ENCODE measurements at places on chromosomes 13 and 19.
A peak's percentile ranks its signal among the peaks of the same experiment; 100 is the strongest.

- no peak for DNase-seq
Observed at GRCh38 chr13:77470986-77471385, 64.5 kb upstream of the SCEL start.

GRCh38 chr13:20505405-20506366 is 20.0 kb downstream of the CRYL1 start:
- no peak for DNase-seq

- DNase-seq: no peak
Observed at GRCh38 chr19:5489551-5489950, 34.3 kb downstream of the ZNRF4 start.

GRCh38 chr13:111533900-111534683 is 213.7 kb downstream of the TEX29 start:
- DNase-seq: no peak

DNA sequence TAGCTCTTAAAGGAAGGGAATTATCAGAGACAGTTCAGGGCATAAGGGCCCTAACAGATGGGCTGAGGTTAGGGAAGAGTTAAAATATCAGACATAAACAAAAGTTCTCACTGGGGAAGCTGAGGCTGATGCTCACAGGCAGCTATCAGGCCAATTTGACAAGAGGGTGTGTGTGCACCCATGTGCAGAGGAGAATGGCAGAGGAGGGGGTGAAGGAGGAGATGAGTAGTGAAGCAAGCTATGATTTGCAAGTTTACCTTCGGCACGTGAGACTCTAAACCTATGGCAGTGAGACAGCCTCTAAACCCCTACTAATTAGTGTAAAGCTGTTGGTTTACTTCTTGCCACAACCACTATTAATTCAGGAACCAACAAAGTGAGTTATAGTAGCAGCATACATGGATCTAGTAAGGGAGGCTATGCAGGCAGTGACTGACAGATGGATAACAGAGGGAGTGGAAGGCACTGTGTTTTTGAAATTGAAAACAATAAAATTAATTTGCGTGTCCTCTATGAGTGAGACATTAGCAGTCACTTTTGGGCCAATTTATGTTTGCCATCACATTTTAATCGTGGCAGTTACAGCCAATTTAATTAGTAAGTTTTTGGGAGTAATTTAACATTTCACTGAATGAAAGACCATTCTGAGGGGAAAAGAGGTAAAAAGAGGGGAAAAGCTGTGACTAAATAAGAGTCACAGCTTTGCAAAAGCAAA is 99.6 kb upstream of the HTR2A start:
- DNase-seq: no peak

DNA sequence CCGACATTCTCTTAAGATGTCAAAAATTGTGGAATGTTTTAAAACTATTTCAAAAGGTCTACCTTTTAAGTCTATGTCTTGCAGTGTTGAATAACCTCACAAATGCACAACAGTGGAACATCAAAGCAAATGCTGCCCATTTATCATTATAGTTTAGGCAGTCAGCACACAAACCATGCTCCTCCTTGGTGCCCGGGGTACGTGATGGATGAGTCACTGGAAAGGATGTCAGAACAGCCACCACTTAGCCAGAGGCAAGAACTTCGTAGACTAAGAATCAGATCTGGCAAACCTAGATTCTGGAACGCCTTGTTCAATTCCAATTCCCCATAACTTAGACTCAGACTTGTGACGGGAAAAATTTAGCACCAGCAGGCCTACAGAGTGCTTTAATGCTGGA is 343.6 kb downstream of the FGF9 start:
- no peak for DNase-seq

GRCh38 chr13:103067751-103068555 is 1.7 kb upstream of the SLC10A2 start:
- DNase-seq: no peak

- DNase-seq: no peak
Observed at GRCh38 chr13:51885651-51886050, 23.9 kb downstream of the CCDC70 start.

GRCh38 chr19:49911381-49912145 is 14.9 kb upstream of the IL4I1 start:
- DNase-seq: peak; percentile 68

DNA sequence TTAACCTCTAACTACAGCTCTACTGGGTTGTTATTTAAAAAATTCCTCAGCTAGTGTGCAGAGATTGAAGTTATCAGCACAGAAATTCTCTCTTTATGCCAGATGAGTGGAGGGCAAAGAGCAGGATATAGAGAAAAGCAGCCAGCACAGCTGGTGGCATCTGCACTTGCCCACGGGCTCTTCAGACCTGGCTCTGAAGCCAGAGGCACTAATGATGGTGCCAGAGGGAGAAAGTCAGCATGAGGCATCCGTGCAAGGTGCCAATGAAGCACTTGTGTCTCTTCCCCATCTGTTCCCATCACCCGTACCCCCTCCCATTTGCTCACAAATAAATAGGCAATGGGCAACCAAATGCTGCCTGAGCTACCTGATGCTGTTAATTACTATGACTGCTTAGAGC is 138.9 kb downstream of the OLFM4 start:
- DNase-seq: no peak

DNA sequence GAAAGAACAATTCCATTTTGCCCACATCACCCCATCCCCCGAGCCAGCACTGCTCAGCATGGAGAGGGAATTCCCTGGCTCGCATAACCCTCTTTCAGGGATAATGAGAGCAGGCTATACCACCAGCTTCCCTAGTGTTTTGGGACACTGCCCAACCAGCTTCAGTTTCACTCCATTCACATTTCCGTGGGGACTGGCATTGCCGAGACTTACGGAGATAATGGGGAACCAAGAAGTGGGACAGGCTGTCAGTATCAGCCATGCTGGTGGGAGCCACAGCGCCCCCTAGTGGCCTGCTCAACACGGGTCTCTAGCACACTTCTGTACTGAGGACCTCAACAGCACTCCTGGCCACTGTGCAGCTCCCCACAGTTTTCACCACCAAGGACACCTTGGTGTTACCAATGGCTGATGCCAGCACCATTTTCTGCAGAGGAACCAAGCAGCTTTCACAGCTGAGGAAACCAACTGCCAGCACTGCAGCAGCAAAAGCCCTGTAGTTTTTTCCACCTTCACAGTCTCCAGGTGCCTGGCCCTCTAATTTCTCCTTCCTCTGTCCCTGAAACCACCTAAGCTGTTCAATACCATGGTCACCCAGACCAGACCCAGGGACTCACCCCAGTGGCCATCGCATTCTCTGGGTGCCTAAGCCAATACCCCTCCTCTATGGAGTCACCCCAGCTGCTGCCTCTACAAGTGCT is 23.7 kb downstream of the SLC6A16 start:
- no peak for DNase-seq

DNA sequence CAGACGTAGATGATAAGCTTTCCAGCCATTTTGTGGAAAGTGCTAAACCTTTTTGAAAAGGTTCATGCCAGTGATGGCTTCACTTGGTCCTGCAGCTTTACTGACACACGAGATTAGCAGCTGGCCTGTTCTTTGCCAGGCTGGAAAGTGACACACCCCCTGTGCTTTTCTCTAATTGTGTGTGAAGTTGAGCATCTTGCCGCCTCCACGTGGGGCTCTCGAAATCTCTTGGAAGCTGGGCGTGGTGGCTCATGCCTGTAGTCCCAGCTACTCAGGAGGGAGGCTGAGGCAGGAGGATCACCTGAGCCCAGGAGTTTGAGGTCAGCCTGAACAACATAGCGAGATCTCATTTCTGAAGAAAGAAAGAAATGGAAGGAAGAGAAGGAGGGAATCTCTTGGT is 25.3 kb upstream of the EHD2 start:
- no peak for DNase-seq

DNA sequence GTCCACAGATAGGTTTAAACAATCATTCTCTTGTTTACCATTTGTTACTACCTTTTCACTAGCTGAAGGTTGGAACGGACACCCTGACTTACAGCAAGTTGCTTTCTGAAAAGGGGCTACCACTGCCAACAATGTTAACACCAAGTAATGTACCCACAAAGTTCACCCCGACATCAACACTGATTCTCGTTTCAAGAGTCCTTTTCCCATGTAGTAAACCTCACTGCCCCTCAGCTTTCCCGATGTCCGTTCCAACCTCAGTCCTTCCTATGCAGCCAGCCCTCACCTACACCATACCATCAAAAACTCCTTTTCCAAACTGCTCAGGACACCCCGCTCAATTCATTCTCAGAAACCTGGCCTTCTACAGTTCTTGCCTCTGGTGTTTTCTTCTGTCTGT is 29.0 kb downstream of the PEG3 start:
- DNase-seq: no peak

GRCh38 chr19:29014857-29015436 is 198.0 kb downstream of the UQCRFS1 start:
- no peak for DNase-seq

DNA sequence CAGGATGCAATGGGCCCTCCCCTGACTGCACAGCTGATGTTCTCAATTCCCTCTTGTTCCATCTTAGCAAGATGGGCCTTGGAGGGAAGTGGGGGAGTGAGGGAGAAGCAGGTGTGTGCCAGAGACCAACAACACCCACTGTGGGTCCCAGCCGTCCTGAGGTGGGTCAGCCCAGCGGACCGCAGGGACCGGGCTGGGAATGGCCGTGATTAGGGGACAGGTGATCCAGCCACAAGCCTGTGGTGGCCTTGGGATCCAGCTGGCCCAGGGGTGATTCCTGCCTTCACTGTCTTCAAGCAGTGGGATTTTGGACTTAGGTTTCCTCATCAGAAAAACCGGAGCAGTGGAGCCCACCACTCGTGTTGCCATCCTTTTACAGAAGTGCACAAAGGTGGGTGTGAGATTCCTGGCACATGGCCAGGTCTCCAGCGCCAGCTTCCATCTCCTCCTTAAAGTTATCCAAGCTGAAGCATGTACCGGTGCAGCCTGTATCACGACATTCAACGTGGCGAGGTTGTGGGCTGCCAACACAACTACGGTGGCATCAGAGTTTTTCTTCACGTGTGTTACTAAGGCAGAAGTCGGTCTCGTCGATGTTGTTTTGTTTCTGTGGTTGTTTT is 9.0 kb upstream of the ATP11A start:
- DNase-seq: no peak

- DNase-seq: no peak
Observed at GRCh38 chr13:54599413-54599812, 1570.8 kb downstream of the OLFM4 start.

- peak; percentile 83 for DNase-seq
Observed at GRCh38 chr13:24074678-24075077, 85.8 kb upstream of the SPATA13 start.

- DNase-seq: no peak
Observed at GRCh38 chr13:111398715-111399299, 78.4 kb downstream of the TEX29 start.

- DNase-seq: no peak
Observed at GRCh38 chr19:35491836-35492360, 1.6 kb upstream of the KRTDAP start.

DNA sequence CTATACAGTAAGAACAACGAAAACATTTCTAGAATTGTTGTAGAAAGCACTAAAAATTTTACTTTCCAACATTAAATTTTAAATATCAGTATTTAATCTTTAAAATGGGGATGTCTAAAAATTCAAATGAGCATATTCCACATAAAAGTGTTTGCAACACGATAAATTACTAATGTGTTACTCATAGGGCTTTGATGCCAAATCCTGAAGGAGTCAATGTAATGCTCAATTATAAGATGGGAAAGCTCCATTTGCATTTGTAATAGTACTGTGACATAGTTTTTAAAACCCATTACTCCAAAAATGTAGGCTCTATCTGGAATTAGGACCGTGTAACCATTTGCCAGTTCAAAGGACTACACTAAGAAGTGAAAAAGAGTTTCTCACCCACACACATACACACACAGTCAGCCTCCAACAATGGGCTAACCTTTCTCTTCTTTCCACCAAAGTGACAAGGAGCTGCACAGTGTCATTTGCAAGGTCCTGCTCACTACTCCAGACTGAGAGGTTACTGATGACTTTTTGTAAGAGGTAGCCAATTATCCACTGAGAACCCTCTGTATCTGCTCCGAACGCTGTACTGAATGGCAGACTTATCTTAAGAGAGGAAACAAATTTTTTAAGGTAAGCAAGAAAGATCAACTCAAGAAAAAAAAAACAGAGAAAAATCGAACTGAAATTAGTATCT is 26.1 kb upstream of the EEF1AKMT1 start:
- no peak for DNase-seq

GRCh38 chr13:79382545-79383275 is 23.3 kb downstream of the RBM26 start:
- DNase-seq: no peak

GRCh38 chr13:98490866-98491265 is 86.0 kb downstream of the STK24 start:
- no peak for DNase-seq

- DNase-seq: peak; percentile 68
Observed at GRCh38 chr19:38263689-38264485, 486 bp upstream of the SPINT2 start.

DNA sequence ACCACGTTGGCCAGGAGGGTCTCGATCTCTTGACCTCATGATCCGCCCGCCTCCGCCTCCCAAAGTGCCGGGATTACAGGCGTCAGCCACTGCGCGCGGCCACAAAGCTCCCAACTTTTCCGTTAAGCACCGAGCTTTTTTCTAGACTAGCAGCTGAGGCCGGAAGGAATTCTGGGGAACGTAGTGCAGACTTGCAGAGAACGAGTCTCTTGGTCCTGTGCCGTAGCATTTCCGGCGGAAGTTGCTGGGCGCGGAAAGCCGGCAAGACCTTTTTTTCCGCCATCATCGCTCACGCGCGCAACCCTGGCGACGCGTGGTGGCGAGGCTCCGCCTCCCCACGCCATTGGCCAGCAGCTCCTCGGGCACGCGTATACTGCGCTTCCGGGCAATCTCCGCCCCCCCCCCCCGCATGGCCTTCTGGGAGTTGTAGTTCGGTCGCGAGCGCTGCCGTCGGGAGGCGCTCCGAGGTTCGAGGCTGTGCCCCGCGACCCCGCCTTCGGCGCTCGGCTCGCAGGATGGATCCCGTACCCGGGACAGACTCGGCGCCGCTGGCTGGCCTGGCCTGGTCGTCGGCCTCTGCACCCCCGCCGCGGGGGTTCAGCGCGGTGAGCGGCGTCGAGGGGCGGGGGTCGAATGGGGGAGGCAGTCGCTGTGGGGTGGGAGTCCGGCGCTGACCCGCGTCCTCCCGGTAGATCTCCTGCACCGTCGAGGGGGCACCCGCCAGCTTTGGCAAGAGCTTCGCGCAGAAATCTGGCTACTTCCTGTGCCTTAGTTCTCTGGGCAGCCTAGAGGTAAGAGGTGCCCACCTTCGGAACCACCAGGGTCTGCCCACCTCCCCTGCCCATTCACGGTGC is at the start of gene MVB12A:
MVB12A (plus strand) TSS at position 427 of the 854 bp plus-strand sequence; CDS start at position 516, 89 bp downstream.
- peak; percentile 96 for DNase-seq

DNA sequence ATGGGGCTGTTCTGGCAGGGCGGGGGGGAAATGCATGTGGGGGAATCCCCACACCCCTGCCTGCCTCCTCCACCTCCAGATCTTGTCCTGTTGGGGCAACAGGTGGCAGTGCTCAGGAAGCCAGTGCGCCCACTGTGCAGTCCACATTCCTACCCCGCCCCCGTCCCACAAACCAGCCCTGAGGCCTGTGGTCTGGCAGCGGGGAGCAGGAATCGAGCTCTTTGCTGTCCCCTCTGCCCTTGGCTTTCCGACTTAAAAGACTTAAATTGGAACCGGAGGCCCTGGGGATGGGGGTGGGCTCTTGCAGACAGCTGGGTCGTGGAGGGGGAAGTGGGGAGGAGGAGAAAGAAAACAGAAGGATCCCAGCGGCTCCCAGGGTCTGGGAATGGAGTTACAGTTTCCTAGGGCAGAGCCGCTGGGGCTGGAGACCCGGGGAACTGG is 4.3 kb downstream of the NANOS3 start:
- peak; percentile 31 for DNase-seq
